ENCODE measurements at places on chromosomes 4 and X. TPM values are rescaled to one million over a fixed set of nuclear protein-coding genes. Genes with fewer than 3 reads are reported as not detected.

DNA sequence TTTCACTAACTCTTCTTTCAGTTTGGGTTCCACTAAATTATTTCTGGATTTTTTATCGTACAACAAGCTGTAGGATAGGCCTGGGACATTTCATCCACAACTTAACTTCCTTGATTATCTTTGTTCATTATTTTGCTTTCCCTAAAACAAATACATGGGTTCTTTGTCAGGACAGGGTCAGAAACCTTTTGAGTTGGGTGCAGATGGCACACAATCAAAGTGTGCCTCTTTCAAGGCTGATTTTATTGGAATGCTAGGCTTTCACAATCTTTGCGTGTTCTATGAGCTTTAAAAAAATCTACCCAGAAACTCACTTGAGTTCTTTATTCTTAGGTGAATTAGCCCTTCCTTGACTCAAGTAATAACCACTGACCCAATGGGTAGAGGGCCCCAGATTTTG, 348.4 kb downstream of the FAM47B start:
- DNase-seq: no peak

- DNase-seq: no peak
Observed at GRCh38 chr4:148053298-148054003, 321.6 kb downstream of the ARHGAP10 start.

DNA sequence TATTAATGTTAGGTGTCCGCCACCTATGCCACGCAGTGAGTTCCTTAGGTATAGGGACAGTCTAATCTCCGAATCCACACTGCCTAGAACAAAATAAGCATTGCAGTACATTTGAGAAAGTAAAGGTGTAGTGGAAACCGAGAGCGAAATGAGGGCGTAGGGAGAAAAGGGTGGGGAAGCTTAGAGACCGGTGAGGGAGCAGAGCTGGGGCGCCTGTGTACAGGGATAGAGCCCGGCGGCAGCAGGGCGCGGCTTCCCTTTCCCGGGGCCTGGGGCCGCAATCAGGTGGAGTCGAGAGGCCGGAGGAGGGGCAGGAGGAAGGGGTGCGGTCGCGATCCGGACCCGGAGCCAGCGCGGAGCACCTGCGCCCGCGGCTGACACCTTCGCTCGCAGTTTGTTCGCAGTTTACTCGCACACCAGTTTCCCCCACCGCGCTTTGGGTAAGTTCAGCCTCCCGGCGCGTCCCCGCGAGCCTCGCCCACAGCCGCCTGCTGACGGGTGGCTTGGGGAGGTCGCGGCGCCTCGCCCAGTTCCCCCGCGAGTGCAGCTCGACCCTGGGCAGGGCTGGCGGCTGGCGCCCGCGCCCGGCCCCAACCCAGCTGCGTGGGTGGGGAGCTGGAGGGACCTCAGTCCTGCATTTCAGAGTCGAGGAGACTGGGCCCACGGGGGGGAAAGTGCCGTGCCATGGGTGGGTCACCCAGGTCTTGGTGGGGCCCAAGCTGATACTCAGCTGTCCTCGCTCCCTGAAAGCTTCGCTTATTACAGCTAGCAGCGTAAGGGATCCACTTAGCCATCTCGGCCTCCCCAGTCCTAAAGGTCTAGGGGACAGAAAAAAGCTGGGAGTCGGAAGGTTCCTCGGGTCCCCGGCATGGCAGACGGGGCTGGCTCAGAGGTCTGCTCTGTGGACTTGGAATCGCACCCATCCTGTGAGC, at the start of gene ANXA3:
ANXA3 (plus strand) TSS at position 351 of the 932 bp plus-strand sequence. CDS start 2,704 bp downstream, outside the sequence.
- DNase-seq: no peak

DNA sequence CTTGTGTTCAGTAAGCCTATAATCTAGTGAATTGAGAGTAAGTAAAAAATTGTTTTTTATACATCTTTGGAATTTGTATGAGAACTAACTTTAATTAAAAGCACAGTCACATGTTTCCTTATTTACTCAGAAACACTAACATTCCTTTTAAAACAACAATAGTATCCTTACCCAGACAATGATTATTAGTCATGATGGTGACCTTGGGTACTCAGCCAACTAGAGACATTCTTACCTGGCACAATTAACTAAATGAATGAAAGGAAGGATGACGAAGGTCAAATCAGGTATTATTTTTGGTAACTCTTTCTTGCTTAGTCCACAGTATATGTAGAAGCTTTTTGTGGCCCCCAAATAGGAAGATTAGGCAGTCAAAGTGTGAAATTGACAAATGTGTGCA, 901.0 kb downstream of the FAT4 start:
- DNase-seq: no peak

DNA sequence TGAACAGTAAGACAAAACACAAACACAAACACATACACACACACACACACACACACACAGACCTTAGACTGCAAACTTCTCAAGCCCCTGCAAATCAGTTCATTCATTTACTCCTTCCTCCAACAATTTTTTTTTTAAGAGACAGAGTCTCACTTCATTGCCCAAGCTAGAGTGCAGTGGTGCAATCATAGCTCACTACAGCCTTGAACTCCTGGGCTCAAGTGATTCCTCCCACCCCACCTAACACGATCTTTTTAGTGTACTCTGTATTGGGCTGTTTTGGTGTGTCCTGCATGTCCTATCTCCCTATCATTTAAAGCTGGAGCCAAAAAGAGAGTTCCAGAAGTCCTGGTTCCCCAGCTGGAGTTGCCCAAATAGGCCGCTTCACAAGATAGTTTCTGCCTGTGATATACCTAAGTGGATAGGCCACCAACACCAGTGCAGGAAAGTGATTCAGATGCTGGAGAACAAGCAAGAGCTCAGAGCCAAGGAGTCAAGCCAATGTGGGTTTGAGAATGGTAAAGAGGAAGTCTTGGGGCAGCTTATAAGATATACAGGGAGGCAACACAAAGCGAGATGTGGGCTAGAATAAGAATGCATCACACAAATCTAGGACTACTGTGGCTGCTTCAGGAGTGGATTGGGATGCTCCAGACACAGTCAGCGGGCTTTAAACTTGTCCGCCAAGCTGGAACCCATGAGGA, 85.4 kb upstream of the RAPGEF2 start:
- DNase-seq: no peak

DNA sequence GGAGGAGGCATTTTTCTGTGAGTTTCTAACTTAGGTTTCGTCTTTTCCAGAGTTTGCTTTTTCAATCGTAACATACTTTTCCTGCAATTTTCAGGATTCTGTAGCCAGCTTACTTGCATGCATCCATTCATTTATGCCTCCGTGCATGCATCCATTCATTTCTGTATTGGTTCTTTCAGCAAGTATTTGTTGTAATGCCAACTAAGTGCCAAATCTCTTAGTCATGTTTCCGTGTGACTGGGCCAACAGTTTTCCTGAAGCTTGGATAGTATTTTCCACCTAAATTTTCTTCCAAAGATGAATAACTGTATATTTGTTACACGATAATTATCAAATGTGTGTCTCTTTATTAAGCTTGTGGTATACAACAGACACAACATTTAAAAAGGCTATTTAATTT, 41.5 kb downstream of the CBLL2 start:
- DNase-seq: no peak

DNA sequence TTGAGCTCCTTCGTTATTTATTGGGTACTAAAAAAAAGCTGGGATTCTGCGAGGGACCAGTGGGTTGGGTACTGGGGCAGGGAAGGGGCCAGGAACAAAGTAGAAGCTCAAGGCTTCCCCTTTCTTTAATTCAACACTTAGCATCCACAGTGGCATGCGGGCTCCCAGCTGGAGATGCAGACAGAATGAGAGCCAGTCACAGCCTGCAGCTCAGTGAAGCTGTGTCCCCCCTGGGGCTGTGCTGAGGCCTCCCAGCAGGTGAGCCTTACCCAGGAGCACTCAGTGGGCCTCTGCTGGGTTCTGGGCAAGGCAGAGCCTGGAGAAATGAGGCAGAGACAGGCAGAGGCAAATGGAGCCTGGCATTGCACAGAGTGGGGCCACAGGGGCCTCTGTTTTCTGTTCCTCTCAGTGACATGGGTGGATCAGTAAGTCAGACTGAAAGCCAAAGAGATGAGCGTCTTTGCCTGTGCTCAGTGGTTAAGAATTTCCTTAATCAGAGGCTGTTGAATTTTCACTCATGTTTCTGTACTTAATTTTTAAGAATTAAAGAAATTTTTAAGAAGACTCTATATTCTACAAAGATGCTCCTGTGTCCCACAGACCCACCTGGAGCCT, 181.4 kb upstream of the RBPJ start:
- no peak for DNase-seq

DNA sequence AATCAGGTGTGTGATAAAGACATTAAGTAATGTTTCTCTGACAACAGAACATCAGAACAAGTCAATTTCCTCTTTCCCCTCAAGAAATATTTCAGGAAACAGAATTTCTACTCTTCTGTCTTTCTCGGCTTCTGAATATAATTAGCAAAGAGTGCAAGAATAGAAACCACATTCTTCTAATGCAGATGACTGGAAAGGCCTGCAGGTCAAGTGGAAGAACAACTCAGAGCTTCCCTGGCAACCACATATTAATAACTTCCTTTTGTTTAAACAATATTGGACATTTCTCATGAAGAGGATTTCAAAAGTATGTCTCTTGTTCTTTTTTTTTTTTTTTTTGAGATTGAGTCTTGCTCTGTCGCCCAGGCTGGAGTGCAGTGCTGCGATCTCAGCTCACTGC, 225.5 kb downstream of the PARM1 start:
- no peak for DNase-seq

DNA sequence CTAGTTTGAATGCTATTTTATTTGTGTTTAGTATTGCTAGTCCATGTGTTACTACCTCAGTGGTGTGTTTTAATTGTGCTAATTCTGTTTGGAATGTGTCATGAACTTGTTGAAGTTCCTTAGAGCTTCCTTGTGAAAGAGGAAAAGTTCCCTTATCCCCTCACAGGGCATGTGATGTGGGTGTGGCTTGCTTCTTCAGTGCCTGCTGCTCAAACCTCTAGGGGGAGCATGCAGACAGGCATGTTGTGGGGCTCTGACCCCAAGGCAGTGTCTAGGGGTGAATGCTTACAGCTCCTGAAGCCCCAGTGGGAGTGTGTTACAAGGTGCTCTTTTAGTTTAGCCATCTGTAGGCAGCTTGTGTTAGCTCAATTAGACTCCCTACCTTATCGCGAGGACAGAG, 86.5 kb downstream of the MAGED4 start:
- no peak for DNase-seq

DNA sequence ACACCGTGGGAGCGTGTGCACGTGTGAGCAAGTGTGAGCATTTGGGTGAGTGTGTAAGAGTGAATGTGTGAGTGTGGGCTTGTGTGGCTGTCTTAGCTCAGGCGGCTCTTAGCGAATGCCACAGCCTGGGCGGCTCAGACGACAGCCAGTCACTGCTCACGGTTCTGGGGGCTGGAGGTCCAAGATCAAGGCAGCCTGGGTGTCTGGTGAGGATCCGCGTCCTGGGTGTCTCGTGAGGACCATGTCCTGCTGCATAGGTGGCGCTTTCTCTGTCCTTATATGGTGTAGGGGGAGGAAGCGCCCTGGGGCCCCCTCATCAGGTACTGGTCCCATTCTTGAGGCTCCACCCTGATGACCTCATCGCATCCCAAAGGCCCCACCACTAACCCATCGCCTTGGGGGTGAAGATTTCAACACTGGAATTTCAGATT, 4.5 kb downstream of the DOK7 start:
- no peak for DNase-seq

ETDB gene
- not detected for total RNA-seq

C4orf50 gene
- total RNA-seq: 0.11 TPM

SCML1 gene
- total RNA-seq: 2.3 TPM

KIAA1210 gene
- not detected for total RNA-seq

BMPR1B gene
- not detected for total RNA-seq

ZNF711 gene
- total RNA-seq: 0.35 TPM

CT47B1 gene
- not detected for total RNA-seq

KIF4A gene
- 1.4 TPM for total RNA-seq

Data from activated T-cell treated with anti-CD3 and anti-CD28 coated beads, Interleukin-2, amount 50 U/mL, for 4 hours (primary cell).